ENCODE measurements at places on chromosomes 11 and 22.

- no peak for DNase-seq
These were observed 79.5 kb upstream of the SLC25A18 start for GRCh38 chr22:17483688-17484372.

GRCh38 chr11:78764946-78765345 lies 190.3 kb upstream of the NARS2 start:
- no peak for DNase-seq

- DNase-seq: no peak
These were observed 176.5 kb downstream of the LARGE1 start for GRCh38 chr22:33743756-33744155.

- DNase-seq: peak; percentile 38
These were observed 5.9 kb downstream of the PAK1 start for GRCh38 chr11:77467993-77468392.

- DNase-seq: no peak
These were observed 79.3 kb downstream of the DSCAML1 start for GRCh38 chr11:117717485-117718314.

- DNase-seq: no peak
These were observed 40.1 kb downstream of the MUC5B start for GRCh38 chr11:1263010-1263409.

DNA sequence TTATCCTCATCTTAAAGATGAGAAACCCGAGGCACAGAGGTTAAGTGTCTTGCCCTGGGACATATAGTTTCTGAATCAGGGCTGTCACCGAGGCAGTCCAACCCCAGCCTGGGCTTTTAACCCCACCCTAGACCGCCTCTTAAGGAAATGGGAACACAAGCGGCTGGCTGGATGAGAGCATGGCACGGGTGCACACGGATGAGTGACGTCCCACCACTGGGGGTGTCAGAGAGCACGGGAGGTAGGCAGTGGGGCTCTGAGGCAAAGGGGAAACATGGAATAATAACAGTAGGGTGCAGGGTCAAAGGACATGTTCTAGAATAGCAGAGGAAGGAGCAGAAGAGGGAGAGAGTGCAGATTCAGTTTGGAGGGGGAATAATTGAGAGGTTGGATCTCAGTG lies 22.3 kb downstream of the PPFIBP2 start:
- no peak for DNase-seq

DNA sequence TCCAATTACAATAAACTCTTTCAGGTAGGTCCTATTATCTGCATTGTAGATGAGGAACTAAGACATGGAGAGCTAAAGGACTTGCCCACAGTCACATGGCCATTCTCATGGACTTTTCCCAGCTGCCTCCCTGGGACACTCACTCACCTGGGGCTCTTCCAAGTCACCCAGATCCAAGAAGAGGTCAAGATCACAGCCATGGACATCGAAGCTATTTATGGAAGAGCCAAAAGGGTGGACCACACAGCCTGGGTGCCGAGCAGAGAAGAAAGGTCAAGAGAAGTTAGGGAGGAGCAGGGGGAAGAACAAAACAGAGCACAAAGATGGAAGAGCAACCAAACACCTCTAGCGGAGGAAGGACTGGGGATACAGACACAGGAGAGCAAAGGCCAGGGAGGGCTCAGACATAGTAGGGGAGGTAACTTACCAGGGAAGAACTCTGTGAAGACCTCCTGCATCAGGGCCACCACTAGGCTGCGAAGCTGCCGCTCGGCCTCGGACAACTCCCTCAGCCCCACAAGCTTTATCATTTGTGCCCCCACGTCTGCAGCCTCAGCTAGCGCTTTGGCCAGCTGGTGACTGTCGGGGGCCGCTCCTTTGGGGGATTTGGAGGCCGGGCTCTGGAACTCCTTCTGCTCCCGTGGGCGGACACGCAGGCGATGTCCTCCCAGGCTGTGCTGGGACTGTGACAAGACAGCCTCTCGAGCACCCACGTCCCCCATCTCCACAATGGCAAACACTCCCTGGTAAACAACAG lies 7.4 kb upstream of the EEF1G start:
- no peak for DNase-seq

GRCh38 chr11:79232346-79232745 lies 208.5 kb downstream of the TENM4 start:
- no peak for DNase-seq

DNA sequence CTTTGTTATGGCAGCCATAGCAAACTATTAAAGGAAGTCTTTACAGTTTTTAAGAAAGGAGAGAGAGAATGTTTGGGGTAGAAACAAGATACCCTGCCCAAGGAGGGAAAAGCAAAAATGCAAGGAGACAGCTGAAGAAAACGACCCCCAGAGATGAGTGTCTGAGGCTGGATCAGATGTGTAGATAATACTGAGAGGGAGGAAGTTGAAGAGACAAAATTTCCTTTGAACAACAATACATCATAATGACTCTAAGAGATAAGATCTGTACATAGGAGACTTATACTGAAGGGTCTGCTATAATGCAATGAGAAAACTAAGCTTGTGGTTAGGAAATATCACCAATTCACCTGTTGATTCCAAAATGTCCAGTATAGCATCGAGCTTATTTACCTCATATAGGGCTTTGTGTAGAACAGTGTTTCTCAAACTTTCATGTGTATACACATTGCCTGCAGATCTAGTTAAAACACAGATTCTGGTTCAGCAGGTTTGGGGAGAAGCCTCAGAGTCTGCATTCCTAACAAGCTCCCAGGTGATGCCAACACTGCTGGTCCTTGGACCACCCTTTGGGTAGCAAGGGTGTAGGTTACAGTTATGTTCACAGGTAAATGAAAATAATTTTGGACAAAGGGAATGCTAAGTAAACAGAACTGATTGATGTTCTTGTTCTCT lies 5.8 kb upstream of the CEP295 start:
- no peak for DNase-seq

GRCh38 chr11:116553482-116553881 lies 219.3 kb downstream of the BUD13 start:
- DNase-seq: no peak

DNA sequence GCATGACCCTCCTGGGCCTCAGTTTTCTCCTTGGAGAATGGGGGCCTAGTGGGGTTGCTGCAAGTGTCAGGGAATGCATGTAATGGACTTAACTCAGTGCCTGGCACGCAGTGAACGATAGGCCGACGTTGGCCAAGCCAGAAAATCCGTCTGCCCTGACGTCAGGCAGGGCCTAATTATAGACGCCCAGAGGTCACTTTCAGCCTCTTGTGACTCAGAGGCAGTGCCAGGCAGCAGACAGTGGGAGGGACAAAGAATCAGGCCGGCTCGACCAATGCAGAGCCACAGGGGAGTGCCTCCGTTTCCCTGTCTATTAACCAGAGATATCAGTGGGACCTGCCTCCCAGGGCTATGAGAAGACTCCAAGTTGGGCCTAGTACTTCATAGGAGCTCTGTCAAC lies 115.0 kb downstream of the MN1 start:
- DNase-seq: peak; percentile 4

DNA sequence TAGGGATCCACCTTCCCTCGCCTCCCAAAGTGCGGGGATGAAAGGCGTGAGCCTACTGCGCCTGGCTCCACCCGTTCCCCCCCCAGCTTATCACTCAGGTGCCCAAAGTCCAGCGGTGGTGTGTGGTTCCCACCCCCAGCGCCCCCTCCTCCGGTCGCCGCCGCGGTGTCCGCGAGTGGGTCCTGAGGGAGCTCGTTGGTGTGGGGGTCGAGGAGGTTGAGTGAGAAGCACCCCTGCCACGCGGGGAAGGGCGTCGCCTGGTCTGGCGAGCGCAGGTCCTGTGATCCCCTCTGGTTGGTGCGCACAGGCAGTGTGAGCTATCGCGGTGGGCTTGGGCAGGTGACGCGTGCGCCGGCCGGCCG lies 3900.6 kb upstream of the OR11H1 start:
- DNase-seq: no peak

DNA sequence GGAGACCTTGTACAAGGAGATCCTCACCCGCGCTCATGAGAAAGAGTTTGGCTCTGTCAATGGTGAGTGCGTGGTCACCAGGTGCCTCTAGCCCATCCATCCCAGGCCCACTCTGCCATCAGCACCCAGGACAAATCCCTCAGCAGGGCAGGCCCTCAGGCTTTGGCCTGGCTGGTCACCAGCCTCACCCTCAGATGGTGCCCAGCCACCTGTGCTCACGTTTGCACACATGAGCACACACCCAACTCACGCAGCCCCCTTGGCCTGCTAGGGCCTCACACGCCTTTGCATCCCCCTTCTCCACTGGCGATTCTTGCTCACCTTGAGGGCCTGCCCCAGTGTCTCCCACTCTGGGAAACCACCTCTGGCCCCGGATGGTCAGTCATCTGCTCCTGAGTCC lies 4.1 kb upstream of the RAB1B start:
- no peak for DNase-seq

- no peak for DNase-seq
These were observed 7.0 kb downstream of the SYTL2 start for GRCh38 chr11:85803920-85804319.

- peak; percentile 95 for DNase-seq
These were observed 272.8 kb downstream of the FAM76B start for GRCh38 chr11:95516786-95517185.

DNA sequence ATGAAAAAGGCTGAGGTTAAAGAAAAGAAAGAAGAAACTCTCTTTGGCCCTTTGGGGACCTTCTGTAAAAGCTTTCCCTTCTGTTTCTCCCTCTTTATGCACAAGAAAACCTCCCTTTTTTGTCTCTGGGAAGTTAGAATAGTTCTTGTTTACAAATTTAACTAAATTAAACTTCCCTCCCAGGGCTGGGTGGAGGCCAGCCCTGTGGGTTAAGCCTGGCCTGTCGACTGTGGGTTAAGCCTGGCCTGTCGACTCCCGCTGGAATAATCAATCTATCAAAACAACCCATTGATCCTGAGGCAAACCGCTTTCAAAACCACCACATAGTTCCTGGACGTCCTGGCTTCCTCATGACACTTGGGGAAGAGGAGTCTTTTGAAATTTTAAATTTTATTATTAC lies 1.2 kb upstream of the DRG1 start:
- DNase-seq: no peak

- no peak for DNase-seq
These were observed 1303.4 kb downstream of the TBC1D22A start for GRCh38 chr22:48065892-48066291.

GRCh38 chr11:8656291-8656690 lies 26.2 kb downstream of the TRIM66 start:
- DNase-seq: no peak

DNA sequence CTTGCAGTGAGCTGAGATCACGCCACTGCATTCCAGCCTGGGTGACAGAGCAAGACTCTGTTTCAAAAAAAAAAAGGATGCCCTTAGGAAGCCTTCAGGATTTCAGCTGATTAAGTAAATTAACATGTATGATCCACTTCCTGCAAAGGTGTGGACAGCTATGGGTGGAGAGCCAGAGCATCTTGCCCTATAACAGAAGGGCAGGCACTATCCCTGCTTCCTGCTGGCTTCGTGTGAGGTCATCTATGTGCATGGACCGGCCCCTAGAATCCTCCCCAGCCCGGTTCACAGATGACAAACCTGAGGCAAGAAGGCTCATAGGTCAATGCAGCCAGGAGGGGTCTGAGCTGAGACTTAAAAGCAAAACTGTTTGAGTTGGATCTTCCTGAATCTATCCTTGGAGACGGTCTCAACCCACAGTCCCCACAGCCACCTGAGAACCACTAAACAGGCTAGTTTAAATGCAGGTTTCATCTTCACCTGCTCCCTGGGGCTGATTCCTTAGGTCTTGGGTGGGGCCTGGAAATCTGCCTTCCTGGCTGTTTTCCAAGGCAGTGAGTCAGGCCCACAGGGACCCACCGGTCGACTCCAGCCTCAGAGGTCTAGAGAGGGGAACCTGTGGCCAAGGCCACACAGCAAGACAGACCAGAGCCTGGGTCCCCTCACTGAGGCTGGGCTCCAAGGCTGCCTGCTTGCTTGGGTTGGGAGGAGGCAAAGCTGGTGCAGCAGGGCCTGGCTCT lies 55.2 kb upstream of the MPEG1 start:
- no peak for DNase-seq

DNA sequence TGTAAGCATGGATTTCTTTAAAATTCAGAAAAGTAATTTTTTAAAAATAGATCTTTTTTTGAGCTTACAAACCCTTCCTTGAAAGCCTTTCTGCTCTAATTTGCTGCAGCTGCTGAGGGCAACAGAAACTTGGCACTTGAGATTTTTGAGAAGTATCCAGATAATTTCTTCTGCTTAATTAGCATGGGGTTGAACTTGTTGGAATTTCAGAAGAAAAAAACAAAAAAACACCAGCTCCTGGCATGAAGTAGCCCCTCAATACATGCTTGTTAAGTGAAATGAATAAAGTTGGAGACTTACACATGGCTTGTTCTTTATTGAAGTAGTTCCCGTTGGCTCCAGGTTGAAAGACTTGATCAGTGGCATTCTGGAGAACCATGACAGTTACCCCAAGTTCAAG lies 331.4 kb upstream of the RAG2 start:
- DNase-seq: no peak
